ENCODE measurements at places on chromosomes 1 and 21. TPM values are rescaled to one million over a fixed set of nuclear protein-coding genes. Genes with fewer than 3 reads are reported as not detected.

ACOT11 gene
- total RNA-seq, result 1.9 TPM

ALG14 gene
- total RNA-seq, result 7.7 TPM

NUF2 gene
- 54.2 TPM for total RNA-seq

EXTL1 gene
- total RNA-seq, result not detected

PEAR1 gene
- total RNA-seq, result 5.2 TPM

TRAF3IP3 gene
- total RNA-seq, result not detected

RYR2 gene
- total RNA-seq, result 0.40 TPM

GBP4 gene
- total RNA-seq, result 0.02 TPM

S100A7A gene
- not detected for total RNA-seq

GSTM5 gene
- total RNA-seq, result 0.03 TPM

OR2AK2 gene
- total RNA-seq, result not detected

RGS4 gene
- 167 TPM for total RNA-seq

KCNA2 gene
- total RNA-seq, result not detected

BTG3 gene
- 30.0 TPM for total RNA-seq

OR2L3 gene
- not detected for total RNA-seq

TACSTD2 gene
- total RNA-seq, result not detected

CAPZB gene
- total RNA-seq, result 97.1 TPM

KCNJ6 gene
- total RNA-seq, result not detected

TNFRSF4 gene
- 0.88 TPM for total RNA-seq

NHLH2 gene
- not detected for total RNA-seq

MFAP2 gene
- total RNA-seq, result not detected

GPR25 gene
- total RNA-seq, result not detected

MYCL gene
- 0.40 TPM for total RNA-seq

FLG2 gene
- total RNA-seq, result not detected

FAM163A gene
- not detected for total RNA-seq

KIF2C gene
- 75.6 TPM for total RNA-seq

PSMA5 gene
- 94.4 TPM for total RNA-seq

AADACL4 gene
- not detected for total RNA-seq

CFAP126 gene
- not detected for total RNA-seq

INSRR gene
- not detected for total RNA-seq

ZBTB21 gene
- 8.3 TPM for total RNA-seq

SARS1 gene
- 183 TPM for total RNA-seq

STYXL2 gene
- total RNA-seq, result 0.07 TPM

FOXD2 gene
- 1.1 TPM for total RNA-seq

SPRR5 gene
- not detected for total RNA-seq

PLPPR5 gene
- 0.07 TPM for total RNA-seq

ANKRD35 gene
- total RNA-seq, result not detected

RSPO1 gene
- total RNA-seq, result not detected
